Mucosa of gallbladder (tissue), 1 donor: ENCODE measurements at places on chromosomes 7 and 10. TPM values are rescaled to one million over a fixed set of nuclear protein-coding genes. Genes with fewer than 3 reads are reported as not detected.

ADAM12 gene
- total RNA-seq: 2.1 TPM

ABHD11 gene
- total RNA-seq: 55.8 TPM

CUZD1 gene
- 2.7 TPM for total RNA-seq

NUDT13 gene
- total RNA-seq: 2.7 TPM

IDI2 gene
- not detected for total RNA-seq

GIMAP7 gene
- 16.9 TPM for total RNA-seq

AKR1B15 gene
- total RNA-seq: 43.2 TPM

CYP3A5 gene
- total RNA-seq: 223 TPM
